Heart left ventricle (tissue), 16 donors: ENCODE measurements at places on chromosomes 2 and 18. TPM values are rescaled to one million over a fixed set of nuclear protein-coding genes. Genes with fewer than 3 reads are reported as not detected.

DNA sequence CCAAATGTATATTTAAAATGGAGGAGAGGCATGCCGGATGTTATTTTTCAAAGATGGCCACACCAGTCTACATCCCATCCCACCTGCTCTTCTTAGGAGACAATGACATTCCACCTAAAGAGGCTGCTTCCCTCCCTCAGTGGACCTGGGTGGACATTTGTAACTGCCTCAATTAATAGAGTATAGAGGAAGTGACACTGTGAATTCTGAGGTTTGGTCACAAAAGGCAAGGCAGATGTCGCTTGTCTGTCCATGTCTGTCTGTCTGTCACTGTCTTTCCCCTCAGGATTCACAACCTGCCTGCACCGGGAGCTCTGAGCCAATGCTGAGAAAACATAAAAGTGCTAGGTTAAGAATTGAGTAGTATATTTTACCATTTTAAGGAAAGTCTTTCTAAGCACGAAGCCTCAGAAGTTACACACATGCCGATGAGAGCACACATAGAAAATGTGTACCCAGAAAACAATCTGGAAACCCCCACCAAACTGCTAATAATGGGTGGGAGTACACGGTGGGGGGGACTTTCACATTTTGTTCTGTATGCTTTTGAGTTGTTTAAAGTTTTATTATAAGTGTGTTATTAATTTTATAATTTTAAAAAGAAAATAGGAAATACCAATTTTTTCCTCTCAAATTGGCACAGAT lies 21.0 kb downstream of the MIB1 start:
- no peak overlapping the region for H3K27ac ChIP-seq
- no peak for DNase-seq
- no peaks in the 10 kb centered on the region for H3K27me3 ChIP-seq
- peaks cover 15% of the 10 kb centered on the region for H3K4me1 ChIP-seq
- H3K36me3 ChIP-seq, result no peaks in the 10 kb centered on the region

DNA sequence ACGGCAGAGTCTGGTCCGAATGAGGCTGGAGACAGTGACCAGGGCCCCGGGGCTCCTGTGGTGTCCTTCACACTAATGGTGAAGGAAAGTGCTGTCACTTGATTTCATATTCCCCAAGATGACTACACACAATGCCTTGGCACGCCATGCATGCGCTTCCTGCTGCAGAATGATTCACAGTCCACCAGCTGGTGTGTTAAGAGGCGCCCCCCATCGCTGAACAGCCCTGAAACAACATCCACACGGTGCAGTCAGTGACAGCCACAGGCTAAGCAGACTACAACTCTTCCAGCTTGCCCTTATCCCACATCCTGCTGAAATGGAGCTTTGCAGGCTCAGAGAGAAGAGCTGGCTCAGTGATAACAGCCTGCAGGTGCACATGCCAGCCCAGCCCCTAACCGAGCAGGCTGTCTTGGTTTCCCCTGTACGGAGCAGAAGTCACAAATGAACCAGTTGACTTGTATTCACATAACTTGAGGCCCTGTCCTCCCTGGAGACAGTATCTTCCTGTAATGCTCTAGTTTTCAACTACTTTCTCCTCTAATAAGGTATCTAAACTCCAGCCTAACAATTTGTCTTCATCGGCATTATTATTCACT lies 24.3 kb upstream of the CDH20 start:
- no peak for DNase-seq
- H3K36me3 ChIP-seq, result no peaks in the 10 kb centered on the region
- H3K4me3 ChIP-seq, result no peak overlapping the region
- H3K27me3 ChIP-seq, result no peaks in the 10 kb centered on the region

- H3K4me3 ChIP-seq, result no peak overlapping the region
- DNase-seq, result peak; percentile 94
- no peaks in the 10 kb centered on the region for H3K36me3 ChIP-seq
- peaks cover 76% of the 10 kb centered on the region for H3K4me1 ChIP-seq
These were observed 101.2 kb downstream of the MCFD2 start for GRCh38 chr2:46814160-46814961.

Gene STK39
- 16.4 TPM for total RNA-seq

DNA sequence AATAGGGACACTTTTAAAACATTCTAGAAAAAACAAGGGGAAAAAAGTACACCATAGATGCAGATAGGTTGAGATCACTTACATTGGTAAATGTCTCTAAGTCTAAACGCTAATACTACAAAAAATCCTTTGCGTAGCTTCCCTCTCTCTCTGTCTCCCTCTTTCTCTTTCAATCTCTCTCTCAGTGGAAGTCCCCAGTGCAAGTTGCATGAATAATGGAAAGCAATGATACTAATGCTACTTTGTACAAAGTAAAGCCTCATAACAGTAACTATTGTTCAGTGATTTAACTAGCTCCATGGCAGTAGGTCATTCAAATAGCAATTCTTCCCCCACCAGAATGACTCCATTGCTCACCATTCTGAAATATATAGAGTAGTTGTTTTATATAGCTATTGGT lies 12.8 kb downstream of the MEIS1 start:
- peaks cover 8% of the 10 kb centered on the region for H3K36me3 ChIP-seq
- H3K27ac ChIP-seq, result no peak overlapping the region
- H3K4me3 ChIP-seq, result no peak overlapping the region
- no peak for DNase-seq

- H3K36me3 ChIP-seq, result no peaks in the 10 kb centered on the region
- H3K27me3 ChIP-seq, result no peaks in the 10 kb centered on the region
- peaks cover 19% of the 10 kb centered on the region for H3K4me1 ChIP-seq
- peak overlapping the region; percentile 27 for H3K27ac ChIP-seq
- no peak overlapping the region for H3K4me3 ChIP-seq
These were observed 6.1 kb downstream of the INO80C start for GRCh38 chr18:35491700-35492077.

DNA sequence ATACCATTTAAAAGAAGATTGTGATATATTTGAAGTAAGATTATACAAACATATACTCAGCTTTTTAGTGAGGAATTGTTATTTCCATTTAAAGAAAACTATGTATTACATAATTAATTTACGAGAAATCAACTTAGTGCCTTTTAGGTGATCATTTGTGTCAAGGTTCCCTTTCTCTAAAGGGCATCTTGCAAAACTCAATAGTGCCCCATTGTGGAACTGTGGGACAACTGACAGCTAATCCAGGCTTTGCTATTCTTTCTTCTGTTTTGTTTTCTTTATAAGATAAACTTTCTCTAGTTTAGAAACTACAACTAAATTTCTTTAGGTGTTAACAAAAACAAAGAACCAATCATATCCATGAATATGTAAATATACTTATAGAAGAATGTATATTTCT lies 24.3 kb upstream of the VIT start:
- no peaks in the 10 kb centered on the region for H3K36me3 ChIP-seq
- H3K27me3 ChIP-seq, result no peaks in the 10 kb centered on the region
- no peak for DNase-seq
- H3K4me1 ChIP-seq, result no peaks in the 10 kb centered on the region

Gene CHPF
- 77.9 TPM for total RNA-seq

DNA sequence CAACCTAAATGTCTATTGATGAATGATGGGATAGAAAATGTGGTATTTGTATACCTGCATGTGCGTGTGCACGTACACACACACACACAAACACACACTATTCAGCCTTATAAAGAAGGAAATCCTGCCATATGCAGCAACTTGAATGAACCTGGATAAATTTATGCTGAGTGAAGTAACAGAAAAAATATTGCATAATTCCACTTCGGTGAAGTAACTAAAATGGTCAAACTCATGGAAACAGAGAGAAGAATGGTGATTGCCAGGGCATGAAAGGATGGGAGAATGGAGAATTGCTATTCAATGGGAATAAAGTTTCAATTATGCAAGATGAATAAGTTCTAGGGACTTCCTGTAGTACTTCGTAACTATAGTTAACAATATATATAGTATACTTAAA lies 95.5 kb upstream of the SCN1A start:
- H3K4me3 ChIP-seq, result no peak overlapping the region
- no peak for DNase-seq
- H3K27me3 ChIP-seq, result no peaks in the 10 kb centered on the region
- H3K4me1 ChIP-seq, result no peaks in the 10 kb centered on the region
- H3K27ac ChIP-seq, result no peak overlapping the region

- no peaks in the 10 kb centered on the region for H3K27me3 ChIP-seq
- H3K4me1 ChIP-seq, result peaks cover 31% of the 10 kb centered on the region
- H3K36me3 ChIP-seq, result no peaks in the 10 kb centered on the region
- DNase-seq, result peak; percentile 33
- peak overlapping the region; percentile 96 for H3K27ac ChIP-seq
These were observed 42.8 kb downstream of the RAMP1 start for GRCh38 chr2:237901932-237902850.

Gene ATRAID
- total RNA-seq, result 152 TPM
